Lung microvascular endothelial cell (primary cell): ENCODE measurements at places on chromosomes 5 and 9.

- no peak for DNase-seq
Measured at GRCh38 chr5:4832471-4832870, 307.7 kb upstream of the ADAMTS16 start.

- peak; percentile 45 for DNase-seq
Measured at GRCh38 chr5:122999947-123000563, 36.5 kb downstream of the PPIC start.

DNA sequence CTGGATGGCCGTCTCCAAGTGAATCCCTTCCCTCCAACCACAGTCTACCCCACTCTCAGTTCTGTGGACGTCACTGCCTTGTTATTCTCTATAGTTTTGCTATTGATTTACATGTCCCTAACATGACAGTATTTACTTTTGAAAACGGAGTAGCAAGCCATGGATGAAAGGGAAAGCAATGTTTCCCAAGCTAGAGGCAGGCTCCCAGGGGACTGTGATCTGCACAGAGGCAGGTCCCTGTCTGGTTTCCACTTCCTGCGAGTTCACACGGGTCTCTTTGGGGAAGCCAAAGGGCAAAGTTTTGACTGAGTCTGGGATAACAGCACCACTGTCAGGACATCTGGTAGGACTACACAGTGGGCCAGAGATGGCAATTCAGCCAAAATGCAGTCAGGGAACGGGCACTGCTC lies 12.7 kb downstream of the C9orf153 start:
- peak; percentile 46 for DNase-seq

DNA sequence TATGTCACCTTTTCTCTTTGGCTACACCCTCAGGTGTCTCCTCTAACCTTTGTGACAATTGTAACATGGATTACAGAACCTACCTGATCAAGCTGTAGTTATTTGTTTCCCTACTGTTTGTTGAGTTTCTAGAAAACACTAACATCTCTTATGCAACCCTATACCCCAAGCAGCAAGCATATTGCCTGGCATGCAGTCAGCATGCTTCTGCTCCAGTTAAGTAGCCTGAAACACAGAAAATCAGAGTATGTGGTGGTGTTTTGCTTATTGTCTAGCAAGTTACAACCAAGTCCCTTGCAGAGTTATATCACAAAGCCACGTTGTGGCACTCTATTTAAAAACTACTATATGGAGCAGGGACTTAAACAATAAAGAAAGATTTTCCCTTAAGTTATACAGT lies 131.1 kb downstream of the CDH12 start:
- DNase-seq, result no peak

DNA sequence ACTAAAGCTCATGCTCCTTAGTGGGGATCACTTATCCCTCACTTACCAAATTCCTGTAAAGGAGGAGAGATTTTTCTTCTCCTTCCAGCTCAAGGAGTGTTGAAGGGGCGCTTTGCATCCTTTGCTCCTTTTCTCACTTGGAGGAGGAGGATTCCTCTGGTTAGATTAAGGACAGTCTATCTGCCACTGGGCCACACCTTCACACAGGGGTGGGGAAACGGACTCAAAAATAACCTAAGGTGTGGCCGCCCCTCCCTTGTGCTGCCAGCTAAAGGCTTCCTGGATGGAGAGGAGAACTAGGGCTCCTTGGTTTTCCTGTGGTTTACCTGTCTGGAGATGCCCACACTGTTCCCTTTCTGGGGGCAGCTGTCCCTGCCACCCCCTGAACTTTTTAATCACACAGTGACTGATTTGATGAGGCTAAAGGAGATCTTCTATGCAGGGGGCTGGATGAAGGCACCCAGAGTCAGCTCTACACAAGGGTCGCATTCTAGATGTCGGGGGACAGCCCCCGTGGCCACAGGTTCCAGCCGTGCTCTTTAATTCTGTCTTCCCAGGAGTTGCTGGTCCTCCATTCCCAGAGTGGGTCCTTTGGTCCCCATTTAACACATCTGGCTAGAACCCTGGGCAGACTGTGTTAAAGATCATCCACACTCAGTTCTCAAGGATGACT lies 14.4 kb downstream of the GLRX start:
- no peak for DNase-seq

- peak; percentile 97 for DNase-seq
Measured at GRCh38 chr9:32672469-32672868, 37.0 kb upstream of the TAF1L start.

DNA sequence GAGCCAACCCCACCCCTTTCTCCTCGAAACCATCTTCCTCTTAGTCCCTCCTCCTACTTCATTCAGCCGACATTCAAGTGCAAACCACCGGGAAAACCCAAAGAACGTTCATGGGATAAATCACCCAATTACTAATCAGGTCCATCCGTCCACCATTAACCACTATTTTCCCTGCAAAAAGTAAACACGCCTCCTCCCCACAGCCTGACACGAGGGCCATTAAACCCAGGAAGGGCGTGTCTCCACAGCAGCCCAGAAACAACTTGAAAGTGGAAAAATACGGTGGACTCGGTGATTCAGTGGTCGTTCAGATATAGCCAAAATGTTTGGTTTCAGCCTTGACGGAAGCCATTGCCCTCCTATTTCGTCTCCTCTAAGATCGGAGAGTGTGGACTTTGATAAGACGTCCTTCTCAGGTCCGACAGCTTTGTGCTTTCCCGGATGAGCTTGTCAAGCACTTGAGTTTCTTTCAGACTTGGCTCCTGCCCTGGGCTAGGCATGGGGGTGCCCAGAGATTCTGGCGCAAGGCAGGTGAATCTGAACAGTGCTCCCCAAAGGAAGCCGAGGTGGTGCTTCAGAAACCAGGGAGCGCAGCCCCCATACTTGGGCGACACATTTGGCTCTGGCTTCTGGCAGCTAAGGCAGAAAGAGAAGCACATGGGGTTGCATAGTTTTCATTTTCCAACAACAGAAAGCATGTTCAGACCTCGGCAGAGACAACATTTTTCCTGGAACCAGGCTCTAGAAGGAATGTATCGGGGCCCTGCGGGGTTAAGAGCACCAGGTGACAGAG lies 56.6 kb downstream of the SMIM23 start:
- no peak for DNase-seq

- DNase-seq, result no peak
Measured at GRCh38 chr9:109463924-109464625, 34.0 kb downstream of the PTPN3 start.

DNA sequence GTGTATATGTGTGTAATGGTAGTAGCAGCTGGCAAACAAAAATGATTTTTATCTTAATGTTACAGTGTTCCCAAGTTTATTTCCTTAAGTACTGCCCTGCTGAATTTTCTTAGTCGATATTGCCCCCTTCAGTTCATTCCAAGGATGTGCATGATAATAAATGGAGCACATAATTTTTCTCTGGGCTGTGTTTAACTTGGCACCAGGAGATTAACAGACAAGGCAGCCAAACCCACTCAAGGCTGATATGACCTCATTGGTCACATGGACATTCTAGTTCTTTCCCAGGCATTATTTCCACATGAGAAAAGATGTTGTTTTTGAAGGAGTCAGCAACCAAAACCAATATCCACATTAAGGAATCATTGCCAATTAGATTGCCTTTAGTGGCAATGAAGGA lies 61.8 kb downstream of the COX7C start:
- DNase-seq, result peak; percentile 68

- no peak for DNase-seq
Measured at GRCh38 chr9:38680837-38681445, 39.0 kb downstream of the FAM240B start.

DNA sequence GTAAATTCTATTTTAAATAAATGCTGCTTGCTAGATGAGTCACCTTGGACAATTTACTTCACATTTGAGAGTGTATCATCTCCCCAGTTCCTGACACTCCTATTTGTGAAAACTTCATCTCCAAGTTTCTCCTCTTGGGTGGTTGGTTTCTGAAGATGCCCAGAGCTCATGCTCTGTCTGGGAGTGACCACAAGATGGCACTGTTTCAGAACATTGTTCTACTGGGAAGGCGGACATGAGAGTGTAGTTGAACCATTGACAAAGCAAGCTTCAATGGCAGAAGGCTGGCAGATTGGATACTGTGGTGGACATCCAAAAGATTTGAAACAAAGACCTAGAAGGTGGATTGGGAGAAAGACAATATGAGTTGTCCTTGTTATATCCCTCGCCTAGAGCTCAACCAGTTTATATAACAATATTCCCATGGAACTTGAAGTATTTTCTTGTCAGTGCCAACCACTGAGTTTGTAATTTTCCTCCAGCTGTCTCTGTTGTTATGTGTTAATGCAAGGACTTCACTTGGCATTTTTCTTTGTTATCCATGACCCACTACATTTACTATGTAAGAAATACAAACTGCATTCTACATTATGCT lies 234.3 kb upstream of the ANKH start:
- DNase-seq, result peak; percentile 66

GRCh38 chr5:83628360-83628759 lies 92.3 kb downstream of the HAPLN1 start:
- no peak for DNase-seq

GRCh38 chr5:103475629-103476240 lies 86.9 kb downstream of the NUDT12 start:
- peak; percentile 56 for DNase-seq

DNA sequence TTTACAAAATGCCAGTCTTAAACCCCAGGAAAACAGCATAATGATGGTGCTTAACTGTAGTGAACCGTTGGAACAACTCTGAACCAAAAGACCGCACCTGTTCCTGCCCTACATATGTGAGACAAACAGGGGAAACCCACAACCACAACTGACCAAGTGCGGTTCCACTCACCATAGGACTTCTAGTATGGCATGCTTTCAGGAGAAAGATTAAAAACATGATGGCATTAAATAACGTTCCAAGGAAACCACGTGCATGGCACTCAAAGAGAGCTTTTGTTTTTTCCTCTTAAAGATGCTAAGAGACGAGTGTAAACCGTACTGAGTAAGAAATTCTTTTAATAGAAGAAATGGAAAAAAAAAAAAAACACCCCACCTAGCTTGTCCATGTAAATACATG lies 119.8 kb downstream of the SSBP2 start:
- no peak for DNase-seq

- DNase-seq, result no peak
Measured at GRCh38 chr9:132026932-132027585, 52.6 kb downstream of the MED27 start.

DNA sequence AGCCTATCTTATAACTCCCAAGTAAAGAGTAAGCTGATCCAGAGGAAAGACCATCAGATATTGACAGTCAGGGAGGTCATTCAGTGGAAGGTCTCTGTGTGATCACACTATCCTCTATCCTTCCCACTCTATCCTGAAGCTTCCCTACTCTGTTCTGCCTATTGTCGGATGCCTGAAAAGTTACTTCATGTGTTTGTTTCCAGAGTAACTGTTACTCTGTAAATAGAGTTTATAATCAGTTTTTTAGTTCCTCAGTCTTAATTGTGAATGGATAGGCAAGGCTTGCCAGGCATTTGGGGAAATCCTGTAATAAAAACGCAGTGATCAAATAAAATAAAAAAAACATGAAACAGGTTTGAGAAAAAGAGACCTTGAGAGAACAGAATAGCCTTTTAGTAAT lies 79.8 kb downstream of the XRCC4 start:
- no peak for DNase-seq

DNA sequence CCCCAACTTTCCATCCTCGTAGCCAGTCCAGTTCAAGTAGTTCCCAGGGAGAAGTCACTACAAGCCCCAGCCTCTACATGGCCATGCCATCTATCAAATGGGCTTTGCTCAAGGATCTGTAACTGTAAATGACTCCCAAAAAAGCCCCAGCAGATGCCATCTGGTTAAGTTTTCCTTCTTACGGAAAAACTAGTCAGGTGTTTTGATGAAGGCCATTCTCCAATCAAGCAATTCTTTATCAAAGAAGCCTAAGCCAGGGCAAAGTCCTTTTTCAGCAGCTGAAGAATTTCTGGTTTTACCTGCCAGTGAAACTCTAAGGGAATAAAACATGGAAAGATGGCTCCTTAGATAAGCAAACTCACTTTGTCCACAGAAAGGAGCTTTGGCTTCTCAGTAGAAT lies 21.9 kb upstream of the ZNF622 start:
- no peak for DNase-seq

DNA sequence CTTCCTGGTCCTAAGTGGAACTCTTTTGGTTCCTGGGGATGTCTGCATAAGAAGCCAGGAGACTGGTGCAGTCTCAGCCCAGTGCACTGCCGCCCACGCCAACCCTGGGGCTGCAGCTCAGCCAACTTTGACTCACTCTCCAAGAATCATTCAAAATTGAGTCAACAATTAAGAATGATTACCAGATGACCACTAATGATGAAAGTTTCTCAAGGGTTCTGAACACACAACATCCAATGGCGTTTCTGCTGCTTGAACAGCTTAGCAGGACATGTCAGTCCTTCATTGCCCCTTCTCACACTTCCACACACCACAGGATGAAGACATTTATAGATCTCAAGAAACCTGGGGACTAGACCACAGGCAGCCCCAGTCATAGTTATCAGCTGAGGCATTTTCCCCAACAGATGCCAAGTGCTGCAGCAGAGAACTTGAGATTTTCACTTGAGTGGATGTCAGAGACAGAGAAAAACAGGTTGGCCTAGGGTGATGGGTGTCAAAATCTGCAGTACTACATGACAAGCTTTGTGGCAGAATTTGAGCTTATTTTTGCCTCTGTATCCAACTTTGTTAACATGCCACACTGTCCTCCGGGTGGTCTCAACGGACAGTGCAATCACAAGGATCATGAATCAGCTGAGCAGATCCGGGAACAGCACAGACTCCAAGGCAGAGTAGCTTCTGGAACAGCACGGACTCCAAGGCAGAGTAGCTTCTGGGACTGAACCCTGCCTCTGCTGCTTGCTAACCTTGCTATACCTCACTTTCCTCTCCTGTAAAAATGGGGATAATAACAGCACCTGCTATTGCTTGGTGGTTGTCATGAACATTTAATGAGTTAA lies 356.1 kb downstream of the SPOCK1 start:
- DNase-seq, result no peak

- no peak for DNase-seq
Measured at GRCh38 chr9:84670138-84671041, 861 bp downstream of the NTRK2 start.

GRCh38 chr9:111037356-111037707 lies 938 bp downstream of the LPAR1 start:
- DNase-seq, result no peak

GRCh38 chr5:170491479-170491878 lies 12.3 kb upstream of the KCNIP1 start:
- peak; percentile 94 for DNase-seq

DNA sequence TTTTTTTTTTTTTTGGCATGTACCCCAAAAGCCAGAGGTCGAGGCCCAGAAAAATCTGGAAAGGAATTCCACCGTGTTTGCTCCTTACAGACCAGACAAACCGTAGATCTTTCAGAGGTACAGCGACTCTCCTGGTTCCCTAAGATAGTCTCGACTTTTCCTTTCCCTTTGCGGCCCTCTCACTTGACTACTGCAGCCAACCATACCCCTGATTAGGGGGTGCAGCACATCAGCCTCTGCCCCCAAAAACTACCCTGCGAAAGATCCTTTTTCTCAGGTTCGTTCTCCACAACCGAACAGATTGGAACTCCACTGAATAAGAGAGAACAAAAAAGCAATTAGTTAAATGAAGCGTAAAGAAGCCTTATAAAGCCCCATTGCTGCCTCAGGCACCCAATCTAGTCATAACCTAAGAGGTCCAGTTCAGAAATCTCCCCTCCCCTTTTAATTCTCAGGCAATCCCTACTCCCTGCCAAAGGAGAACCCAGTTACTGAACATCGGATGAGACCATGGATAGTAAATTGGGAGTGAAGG lies 379 bp upstream of the TICAM2 start:
- no peak for DNase-seq

GRCh38 chr5:74321326-74321725 lies 319.2 kb downstream of the ENC1 start:
- DNase-seq, result no peak

- no peak for DNase-seq
Measured at GRCh38 chr5:76526950-76527583, 96.1 kb downstream of the F2RL2 start.
